ENCODE measurements at places on chromosomes 16 and 17.

GRCh38 chr16:3254309-3254708 lies 2.1 kb downstream of the MEFV start:
- DNase-seq: no peak

- DNase-seq: no peak
Measured at GRCh38 chr17:81650951-81651350, 5.4 kb downstream of the PDE6G start.

DNA sequence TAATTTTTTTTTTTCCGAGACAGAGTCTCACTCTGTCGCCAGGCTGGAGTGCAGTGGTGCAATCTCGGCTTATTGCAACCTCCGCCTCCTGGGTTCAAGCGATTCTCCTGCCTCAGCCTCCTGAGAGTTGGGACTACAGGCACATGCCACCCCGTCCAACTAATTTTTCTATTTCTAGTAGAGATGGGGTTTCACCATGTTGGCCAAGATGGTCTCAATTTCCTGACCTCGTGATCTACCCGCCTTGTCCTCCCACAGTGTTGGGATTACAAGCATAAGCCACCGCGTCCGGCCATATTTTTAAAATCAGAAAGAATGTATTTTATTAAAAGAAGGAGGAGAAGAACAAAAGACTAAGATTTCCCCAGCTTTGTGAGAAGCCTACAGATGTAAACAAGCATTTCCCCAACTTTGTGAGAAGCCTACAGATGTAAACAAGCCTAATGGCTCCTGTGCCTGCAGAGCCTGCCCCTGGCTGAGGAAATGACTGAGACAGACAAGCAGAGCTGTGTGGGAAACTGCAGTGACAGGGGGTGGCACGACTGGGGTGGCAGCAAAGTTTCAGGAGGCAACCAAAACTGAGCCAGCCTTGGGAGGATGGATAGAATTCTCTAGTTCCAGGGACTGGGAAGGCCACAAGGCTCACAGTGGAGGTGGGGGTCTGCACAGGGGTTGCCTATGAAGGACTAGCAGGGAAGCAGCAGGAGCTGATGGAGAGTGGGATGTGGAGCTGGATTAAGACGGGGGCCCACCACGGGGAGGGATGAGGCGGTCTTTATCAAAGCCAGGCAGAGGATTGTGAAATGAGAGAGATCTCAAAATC lies 22.9 kb downstream of the TOP3A start:
- DNase-seq: no peak

DNA sequence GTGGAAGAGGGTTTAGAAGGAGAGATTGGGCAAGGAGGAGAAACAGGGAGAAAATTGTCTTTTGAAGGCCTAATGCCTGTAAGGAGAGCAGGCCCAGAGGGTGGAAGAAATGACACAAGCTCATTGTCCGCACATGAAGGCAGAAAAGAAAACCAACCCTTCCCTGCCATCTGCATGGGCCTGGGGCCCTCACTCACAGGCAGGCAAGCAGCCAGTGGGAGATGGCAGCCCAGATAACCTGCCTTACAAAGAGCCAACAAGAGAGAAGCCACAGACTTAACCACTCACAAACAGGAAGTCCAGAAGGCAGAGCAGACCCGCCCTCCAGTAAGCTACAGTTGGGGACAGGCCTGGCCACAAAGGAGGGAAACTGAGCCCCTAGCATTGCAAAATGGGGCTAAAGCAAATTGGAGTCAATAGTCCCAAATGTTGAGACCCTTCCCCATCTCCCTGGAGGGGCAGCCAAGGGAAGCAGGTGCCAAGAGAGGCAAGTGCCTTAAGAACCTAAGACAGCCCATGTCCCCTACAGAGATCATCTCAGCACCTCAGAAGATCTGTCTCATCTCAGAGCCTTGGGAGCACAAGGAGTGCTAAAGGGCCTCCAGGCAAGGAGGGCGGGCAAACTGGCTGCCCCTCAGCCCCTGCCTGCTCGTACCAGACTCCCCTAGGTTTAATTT lies 7.3 kb upstream of the TSPOAP1 start:
- no peak for DNase-seq

DNA sequence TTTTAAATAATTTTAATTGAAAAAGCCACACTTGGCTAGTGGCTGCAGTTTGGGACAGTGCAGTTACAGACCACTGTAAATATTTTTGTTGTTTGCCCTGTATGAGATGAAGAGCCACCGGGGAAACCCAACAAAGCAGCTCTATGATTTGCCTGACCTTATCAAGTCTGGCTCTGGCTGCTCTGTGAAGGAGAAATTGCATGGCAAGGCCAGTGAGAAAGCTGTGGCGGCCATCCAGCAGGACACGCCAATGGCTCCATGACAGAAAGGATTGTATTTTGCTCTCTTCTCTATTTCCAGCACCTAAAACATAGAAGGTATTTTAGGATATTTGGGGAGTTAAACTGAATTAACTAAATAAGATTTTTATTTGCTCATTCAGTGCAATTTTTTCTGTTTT lies 330.0 kb upstream of the DYNLRB2 start:
- DNase-seq: no peak

DNA sequence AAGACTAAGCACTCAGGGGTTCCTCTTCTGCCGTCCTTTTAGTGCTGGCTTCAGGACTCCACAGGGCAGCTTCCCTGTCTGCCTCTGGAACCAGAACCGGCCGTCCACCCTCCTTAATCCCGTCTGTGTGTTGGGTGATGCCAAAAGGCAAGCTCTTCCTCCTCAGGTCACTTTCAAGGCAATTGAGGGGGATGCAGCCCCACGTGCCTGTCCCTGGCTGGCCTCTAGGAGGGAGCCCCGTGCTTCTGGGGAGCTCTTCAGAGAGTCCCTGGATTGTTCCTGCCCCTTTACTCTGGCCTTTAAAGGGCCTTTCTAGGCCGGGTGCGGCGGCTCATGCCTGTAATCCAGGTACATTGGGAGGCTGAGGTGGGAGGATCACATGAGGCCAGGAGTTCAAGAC lies 77.1 kb downstream of the CRISPLD2 start:
- DNase-seq: no peak

DNA sequence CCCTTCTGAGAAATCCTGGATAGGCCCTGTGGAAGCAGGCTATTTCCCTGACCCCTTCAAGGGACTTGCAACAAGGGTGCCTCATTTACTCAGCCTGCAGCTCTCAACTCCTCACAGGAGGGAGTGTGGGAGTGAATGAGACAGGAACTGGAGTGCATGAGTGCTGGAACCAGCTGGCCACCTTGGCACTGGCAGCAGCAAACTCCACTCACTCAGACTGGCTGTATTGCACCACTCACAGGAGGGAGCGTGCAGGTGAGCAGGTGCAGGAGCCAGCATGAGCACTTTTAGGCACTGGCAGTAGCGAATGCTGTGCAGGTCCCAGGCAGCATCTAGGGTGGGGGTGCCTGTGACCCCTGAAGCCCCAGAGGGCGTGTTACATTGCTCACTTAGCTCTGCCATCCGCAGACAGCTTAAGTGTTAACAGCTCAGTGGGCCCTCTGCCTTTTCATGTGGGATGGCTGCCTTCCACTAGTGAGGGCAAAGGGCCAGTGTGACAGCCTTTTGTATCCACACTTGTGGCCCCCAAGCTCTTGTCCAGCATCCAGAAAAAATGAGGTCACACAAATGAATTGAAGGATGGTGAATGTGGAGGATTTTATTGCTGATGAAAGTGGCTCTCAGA lies 11.0 kb upstream of the ZNHIT3 start:
- DNase-seq: no peak

- no peak for DNase-seq
Measured at GRCh38 chr17:6498356-6498755, 54.1 kb downstream of the PIMREG start.

DNA sequence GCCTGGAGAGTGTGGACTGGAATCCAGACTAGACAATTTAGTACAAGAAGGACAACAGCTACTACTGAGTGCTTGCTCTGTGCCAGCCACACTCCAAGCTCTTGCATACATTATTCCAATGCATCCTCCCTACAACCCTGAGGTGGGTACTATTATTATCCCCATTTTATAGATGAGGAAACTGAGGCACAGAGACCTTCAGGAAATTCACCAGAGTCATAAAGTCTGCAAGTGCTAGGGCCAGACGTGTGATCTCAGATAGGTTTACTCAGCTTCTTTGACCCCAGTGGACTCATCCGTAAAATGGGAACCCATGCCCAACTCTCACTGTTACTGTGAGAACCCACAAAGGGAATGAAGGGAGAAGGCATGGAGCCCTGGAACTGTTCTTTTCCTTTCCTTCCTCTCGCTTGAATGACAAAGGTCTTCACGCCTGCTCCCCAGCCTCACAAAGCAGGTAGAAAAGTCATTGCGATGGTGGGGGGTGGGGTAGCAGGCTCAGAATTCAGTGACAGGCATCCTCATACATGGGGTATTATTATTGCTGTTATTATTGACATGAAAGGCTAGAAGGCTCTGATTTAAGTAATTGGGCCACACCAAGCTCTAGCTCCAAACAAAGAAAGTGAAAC lies 160.0 kb downstream of the ZNF423 start:
- no peak for DNase-seq

DNA sequence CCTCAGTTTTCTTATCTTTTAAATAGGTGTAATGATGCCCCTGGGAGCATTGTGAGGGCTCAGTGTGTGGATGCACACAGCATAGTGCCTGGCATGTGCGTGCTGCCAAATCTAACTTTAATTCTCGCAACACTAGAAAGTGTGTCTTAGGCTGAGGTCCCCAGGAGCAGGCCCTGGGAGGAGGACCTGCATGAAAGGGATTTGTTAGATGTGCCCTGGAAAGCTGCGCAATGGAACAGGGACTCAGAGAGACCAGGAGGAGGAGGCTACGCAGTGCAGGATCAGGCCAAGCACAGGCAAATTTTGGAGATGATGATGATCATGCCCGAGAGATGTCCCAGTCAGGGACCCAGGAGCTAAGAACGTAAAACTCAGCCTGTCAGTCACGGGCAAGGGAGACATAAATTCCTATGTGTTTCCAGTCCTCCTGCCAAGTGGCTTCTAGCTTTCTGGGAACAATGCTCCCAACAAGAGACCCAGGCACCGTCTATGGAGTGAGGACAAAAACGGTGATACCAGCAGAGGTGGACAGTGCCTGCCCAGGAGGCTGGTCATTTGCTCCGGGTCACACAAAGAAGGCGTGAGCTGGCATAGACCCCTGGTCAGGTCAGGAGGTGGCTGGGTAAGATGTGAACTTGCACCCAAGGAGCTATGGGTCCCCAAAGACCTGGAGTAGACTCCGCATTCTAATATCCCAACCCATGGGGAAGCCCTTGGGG lies 352.2 kb upstream of the TNRC6C start:
- no peak for DNase-seq

DNA sequence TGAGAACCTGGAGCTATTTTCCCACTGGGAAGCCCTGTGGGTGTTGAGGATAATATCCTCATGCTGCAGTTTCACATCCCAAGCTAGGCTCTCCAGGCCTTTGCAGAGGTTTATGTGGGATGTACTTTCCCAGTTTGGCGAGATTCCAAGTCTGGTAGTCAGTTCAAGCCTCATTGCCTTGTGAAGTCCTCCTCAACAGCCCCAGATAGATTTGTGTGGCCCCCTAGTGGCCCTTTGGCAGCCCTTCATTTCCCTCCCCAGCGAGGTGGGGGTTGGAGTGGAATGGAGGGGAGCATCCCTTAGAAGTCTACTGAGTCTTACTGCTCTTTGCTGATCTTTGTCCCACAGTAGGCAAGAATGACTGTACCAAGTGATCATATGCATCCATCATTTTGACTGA lies 137.9 kb downstream of the CDH11 start:
- DNase-seq: peak; percentile 29

GRCh38 chr17:30368912-30369720 lies 9.6 kb upstream of the CPD start:
- no peak for DNase-seq

GRCh38 chr17:80425835-80426426 lies 11.0 kb downstream of the ENDOV start:
- no peak for DNase-seq

DNA sequence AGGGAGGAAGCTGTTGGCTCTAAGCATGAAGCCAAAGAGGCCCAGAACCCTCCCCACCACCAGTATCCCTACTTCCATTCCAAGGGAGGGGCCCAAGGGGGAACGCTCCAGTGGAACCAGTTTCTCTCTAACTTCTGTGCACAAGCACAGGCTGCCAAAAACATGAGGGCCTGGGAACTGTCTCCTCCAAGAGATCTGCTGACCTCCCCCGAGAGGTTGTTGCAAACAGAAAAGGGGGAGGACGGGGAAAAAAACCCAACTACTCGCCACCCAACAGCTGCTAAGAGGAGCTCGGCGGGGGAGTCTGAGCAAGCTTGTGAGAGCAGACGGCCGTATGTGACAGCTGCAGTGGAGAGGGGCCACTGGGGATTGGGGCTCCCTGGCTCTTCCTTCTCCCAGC lies 15.7 kb upstream of the SLC35B1 start:
- no peak for DNase-seq

GRCh38 chr16:11697319-11697718 lies 29.1 kb downstream of the SNN start:
- DNase-seq: no peak

DNA sequence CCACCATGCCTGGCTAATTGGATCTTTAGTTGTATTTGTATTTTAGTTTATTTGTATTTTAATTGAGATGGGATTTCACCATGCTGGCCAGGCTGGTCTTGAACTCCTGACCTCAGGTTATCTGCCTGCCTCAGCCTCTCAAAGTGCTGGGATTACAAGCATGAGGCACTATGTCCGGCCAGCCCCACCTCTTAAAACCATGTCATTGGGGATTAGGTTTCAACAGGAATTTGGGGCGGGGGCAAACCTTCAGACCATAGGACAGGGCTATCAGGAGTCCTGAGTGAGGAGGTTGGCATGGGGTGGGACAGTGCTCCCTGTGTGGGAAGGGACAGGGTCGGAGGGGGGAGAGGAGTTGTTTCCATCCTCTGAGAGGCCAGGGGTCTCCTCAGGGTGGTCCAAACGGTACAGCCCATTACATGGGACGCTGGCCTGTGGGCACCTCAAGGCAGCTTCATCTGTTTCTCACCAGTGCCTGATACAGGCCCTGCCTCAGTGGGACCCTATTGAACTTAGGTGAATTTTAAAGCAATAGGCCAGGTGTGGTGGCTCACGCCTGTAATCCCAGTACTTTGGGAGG lies 21.6 kb downstream of the GAA start:
- no peak for DNase-seq

- DNase-seq: no peak
Measured at GRCh38 chr16:78439646-78440045, 340.2 kb downstream of the WWOX start.

DNA sequence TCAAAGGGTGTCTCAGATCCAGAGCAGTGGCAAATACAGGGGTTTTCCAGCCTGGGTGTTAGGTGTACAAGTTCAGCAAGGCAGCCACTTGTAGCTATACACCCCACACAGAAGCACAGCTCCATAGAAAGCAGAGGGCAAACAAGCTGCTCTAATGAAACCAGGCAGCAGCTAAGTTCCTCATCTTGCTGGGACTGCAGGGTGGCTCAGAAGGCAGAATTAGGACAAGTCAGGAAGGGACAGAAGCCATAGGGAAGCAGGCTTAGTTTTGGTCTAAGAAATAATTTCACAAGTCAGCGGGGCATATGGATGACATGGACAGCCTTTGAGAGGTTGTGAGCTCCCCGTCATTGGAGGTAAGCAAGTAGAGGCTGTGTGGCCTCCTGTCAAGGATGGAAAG lies 23.7 kb downstream of the CNGB1 start:
- no peak for DNase-seq

GRCh38 chr17:78804777-78805176 lies 22.7 kb upstream of the CYTH1 start:
- DNase-seq: no peak
